Activated T-cell treated with anti-CD3 and anti-CD28 coated beads, Interleukin-2, amount 50 U/mL, for 1 hour (primary cell): ENCODE measurements at places on chromosomes 4 and X.

DNA sequence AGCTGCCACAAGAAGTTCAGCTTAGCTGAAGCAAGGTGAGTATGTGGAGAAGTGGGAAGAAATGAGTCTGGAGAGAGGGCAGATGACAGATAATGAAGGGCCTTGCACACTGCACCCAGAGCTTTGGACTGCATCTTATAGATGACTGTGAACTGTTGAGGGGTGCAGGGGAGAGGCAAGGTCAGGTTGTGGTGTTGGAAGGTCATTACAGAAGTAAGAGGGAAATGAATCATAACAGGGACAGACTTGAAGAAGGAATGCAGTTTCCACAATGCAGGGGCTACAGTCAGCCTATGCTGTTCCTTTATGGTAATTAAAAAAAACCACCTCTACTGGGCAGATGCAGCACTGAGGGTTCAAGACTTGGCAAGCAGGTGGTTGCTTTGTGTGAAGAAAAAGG is 4.8 kb upstream of the IGFBP7 start:
- DNase-seq: no peak

DNA sequence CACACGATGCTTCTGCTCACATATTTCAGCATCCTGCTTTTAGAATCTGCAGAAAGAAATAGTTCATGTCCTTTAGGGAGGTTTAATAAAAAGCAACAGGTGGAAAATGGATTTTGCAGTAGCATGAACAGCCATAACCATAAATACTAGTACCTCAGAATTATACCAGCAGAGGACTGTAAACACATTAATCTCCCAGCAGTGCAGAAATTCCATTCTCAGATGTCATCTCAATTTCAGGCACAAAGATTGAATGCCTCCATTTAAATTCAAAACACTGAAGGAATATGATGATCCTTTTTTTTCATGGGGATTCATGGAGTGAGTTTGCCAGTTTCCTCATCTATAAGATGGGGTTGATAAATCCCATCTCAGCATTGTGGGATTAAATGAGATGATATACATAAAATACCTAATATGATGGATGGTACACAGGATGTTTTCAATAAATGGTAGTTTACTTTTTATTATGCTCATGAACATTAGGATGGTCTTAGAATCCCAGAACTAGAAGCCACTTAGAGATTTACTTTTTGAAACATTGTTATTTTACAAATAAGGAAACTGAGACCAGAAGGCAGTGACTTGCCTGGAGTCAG is 566 bp upstream of the LIMCH1 start:
- DNase-seq: no peak

DNA sequence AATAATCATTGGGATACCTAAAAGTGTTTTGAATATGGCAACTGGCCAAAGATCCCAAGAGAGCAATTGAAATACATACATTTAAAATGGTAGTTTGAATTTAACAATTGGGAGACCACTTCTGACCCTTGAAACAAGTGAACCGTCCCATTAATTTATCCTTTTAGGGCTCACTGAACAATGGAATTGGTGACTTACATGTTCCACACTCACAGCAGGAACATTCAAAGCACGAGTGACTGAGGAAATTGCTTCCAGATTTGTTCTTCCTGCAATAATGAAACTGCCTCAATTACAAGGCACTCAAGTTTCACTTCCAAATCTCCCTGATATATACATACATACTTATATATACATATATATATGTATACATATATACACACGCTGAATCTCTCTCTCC is 20.6 kb downstream of the SLC39A8 start:
- DNase-seq: no peak

DNA sequence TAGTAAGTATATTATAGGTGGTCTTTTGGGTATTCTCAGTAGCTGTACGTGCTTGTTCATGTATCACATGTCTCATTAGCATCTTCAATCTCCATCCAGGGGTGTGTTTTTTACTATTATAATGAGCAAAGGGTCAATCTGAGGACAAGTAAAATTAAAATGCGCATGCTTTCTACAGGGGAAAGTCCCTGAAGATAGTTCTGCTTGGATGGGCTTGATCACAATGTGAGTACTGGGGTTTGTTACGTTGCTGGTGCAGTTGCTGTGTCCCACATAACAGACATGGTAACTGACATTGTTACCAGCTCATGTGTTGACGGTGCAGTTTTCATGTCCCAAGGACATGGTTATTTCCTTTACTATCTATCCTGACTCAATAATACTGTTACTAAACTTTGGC is 65.9 kb downstream of the UCHL1 start:
- no peak for DNase-seq

- no peak for DNase-seq
Measured at GRCh38 chrX:154840856-154841255, 6.4 kb upstream of the SMIM9 start.

DNA sequence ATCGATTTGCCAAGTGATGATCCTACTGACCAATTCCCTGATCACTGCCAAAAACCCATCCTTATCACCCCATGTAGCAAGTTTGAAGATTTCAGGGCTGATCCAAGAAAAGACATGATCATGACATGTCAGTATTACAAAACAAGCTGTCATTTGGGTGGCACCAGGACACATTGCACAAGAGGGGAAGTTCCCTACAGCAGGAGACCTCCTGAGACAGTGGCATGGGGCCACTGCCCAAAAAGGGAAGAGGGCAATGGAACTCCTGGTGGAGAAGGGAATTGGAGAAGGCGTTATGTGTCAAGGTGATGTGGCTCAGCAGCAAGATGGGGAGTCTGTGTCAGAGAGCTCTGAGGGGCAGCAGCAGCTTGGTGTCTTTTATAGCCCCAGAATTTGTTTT is 43.4 kb downstream of the ZNF182 start:
- DNase-seq: no peak

GRCh38 chr4:12770351-12770750 is 713.8 kb downstream of the RAB28 start:
- no peak for DNase-seq
